DND-41 (cell line): ENCODE measurements at places on chromosomes 12 and 14.
A peak's percentile ranks its signal among the peaks of the same experiment; 100 is the strongest.

DNA sequence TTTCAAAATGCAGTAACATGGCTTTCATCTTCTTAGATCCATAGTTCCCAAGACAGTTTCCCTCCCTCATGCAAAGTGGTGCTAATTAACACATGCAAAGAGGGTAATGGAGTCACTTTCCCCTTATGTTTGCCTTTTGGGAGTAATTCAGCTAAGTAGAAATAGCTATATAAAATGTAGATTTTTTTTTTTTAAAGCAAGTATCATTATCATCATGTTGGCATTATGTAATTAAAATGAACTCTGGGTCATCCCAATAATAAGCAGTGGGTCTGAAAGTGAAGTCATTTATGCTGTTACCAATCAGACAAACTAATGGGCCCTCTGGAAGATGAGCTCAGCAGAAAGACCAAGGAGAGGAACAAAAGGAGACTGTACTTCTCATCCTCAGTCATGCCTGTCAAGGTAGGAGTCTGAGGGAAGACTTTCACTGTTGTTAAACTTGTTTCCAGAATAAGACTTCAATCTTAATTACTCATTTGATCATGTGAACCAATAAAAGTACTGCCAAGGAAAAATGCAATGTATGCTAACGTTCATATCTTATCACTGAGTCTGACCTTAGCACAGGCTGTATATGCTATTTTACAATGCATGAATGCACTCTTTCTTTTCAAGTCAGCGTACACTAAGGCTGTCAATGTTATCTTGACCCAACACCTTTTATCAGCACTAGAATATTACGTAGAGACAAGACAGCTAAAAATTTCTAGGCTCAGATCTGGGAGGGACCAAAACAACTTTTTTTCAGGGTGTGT is 26.8 kb downstream of the AREL1 start:
- peaks cover 16% of the 10 kb centered on the region for H3K4me1 ChIP-seq
- H3K4me3 ChIP-seq = no peak overlapping the region
- no peak for DNase-seq
- peaks cover 83% of the 10 kb centered on the region for H3K36me3 ChIP-seq

GRCh38 chr12:3871356-3871755 is 1.8 kb downstream of the PARP11 start:
- peaks cover 47% of the 10 kb centered on the region for H3K4me1 ChIP-seq
- DNase-seq = no peak
- H3K27ac ChIP-seq = peak overlapping the region; percentile 0; the same call in 1 of the 2 replicates

DNA sequence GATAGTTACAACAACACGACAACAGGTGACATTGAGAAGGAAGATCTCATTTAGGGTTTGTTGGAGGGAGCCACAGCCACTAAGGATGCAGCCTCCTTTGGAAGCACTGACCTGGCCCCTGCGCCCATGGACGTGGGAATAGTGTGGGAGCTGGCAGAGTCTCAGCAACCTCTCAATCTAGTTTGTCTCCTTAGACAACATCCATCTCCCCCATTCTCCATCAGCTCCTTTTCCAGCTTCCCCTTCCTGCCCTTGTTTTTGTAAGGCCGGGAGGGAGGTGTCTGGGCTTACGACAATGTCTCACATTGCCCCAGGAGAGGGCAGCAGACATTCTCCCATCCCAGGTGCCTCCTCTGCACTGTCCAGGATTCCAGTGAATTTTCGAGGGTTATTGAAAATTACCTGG is 170.2 kb upstream of the PZP start:
- no peak overlapping the region for H3K27ac ChIP-seq
- DNase-seq = no peak
- H3K36me3 ChIP-seq = no peaks in the 10 kb centered on the region

GRCh38 chr12:22034709-22035506 is 11.1 kb upstream of the CMAS start:
- no peak overlapping the region for H3K27ac ChIP-seq
- H3K27me3 ChIP-seq = peaks cover 7% of the 10 kb centered on the region
- DNase-seq = no peak
- H3K4me1 ChIP-seq = no peaks in the 10 kb centered on the region
- H3K36me3 ChIP-seq = no peaks in the 10 kb centered on the region

- peaks cover 4% of the 10 kb centered on the region for H3K4me1 ChIP-seq
- no peaks in the 10 kb centered on the region for H3K36me3 ChIP-seq
- no peak overlapping the region for H3K27ac ChIP-seq
- H3K4me3 ChIP-seq = no peak overlapping the region
- no peak for DNase-seq
- H3K27me3 ChIP-seq = no peaks in the 10 kb centered on the region
Observed at GRCh38 chr14:75068294-75069120, 934 bp upstream of the ZC2HC1C start.

DNA sequence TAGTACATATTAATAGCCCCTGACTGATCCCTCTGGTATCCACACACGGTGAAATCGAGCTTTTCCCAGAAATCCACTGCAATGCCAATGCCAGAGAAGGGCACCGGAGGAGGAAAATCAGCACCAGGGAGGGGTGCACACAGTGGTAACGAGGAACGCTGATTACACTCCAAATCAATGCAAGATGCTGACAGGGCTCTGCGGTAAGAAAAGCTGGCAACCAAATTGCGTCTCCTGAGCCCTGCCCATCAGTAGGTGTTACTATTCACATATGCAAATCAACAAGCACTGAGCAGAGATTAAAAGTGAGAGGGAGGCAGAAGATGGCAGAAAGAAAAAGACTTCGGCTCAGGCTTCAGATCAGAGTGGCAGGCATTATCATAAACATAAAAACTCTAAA is 159.1 kb downstream of the RPS29 start:
- H3K4me3 ChIP-seq = no peak overlapping the region
- H3K36me3 ChIP-seq = no peaks in the 10 kb centered on the region
- H3K27ac ChIP-seq = no peak overlapping the region
- no peaks in the 10 kb centered on the region for H3K4me1 ChIP-seq

GRCh38 chr14:50647753-50648152 is 20.4 kb downstream of the SAV1 start:
- DNase-seq = no peak
- H3K36me3 ChIP-seq = no peaks in the 10 kb centered on the region; the same call in 1 of the 2 replicates
- H3K27me3 ChIP-seq = no peaks in the 10 kb centered on the region
- H3K27ac ChIP-seq = no peak overlapping the region
- H3K4me1 ChIP-seq = no peaks in the 10 kb centered on the region
- no peak overlapping the region for H3K4me3 ChIP-seq

DNA sequence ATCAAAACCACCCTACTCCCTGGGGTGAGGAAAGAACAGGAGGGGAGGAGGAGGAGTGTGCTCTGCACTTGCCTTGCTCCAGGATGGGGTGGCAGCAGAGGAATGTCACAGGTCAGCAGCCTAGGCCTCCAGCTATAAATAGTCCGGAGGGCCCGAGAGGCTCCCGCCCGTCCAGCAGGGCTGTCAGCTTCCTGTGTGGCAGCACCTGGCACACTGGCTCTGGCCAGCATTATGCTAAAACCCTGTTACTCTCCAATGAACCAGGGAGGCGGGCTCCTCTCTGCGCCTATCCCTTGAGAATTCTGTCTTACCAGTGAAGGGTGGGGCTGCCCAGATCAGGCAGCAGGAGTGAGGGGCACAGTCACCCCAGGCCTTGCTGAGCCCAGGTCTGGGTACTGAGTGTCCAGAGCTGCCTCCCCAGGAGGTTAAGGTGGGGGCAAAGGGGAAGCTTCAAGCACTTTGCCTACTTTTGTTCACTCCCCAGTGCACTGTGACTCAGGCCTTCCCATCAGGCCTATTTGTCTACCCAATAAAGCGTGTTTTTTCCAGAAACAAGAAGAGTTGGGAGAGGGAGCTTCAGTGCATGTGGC is 1.2 kb upstream of the COX14 start:
- H3K4me1 ChIP-seq = peaks cover 33% of the 10 kb centered on the region
- no peak for DNase-seq
- H3K27ac ChIP-seq = no peak overlapping the region
- peaks cover 8% of the 10 kb centered on the region for H3K36me3 ChIP-seq

DNA sequence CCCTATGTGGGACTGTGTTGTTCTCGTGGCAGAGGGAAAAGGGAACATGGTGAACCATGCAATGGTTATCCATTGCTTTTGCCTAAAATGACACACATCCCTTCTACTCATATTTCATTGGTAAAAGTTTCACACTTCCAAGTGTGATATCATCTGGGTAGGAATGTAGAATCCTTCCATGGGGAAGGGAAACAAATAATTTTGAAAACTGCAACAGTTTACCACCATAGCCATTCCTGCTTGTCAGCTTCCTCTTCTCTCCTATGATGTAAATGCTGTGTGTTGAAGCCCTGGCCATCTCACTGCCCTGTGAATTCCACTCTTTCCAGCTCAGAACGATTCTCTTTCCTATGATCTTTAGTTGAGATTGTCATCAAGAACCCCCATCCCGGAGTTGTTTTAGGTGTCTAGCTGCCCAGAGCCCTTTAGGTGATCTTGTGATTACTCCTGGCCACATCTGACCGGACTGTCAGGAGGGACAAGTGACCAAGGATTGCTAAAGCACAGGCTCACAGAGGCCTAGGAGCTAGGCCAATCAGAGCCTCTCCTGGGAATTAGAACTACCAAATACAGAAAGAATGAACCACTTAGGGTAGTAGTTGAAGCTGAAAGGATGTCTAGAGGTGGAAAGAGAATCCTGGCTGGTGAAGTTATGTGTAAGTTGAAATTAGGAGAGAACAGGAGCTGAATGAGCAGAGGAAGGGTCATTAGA is 84.6 kb downstream of the VCPKMT start:
- H3K4me1 ChIP-seq = no peaks in the 10 kb centered on the region
- H3K4me3 ChIP-seq = no peak overlapping the region

DNA sequence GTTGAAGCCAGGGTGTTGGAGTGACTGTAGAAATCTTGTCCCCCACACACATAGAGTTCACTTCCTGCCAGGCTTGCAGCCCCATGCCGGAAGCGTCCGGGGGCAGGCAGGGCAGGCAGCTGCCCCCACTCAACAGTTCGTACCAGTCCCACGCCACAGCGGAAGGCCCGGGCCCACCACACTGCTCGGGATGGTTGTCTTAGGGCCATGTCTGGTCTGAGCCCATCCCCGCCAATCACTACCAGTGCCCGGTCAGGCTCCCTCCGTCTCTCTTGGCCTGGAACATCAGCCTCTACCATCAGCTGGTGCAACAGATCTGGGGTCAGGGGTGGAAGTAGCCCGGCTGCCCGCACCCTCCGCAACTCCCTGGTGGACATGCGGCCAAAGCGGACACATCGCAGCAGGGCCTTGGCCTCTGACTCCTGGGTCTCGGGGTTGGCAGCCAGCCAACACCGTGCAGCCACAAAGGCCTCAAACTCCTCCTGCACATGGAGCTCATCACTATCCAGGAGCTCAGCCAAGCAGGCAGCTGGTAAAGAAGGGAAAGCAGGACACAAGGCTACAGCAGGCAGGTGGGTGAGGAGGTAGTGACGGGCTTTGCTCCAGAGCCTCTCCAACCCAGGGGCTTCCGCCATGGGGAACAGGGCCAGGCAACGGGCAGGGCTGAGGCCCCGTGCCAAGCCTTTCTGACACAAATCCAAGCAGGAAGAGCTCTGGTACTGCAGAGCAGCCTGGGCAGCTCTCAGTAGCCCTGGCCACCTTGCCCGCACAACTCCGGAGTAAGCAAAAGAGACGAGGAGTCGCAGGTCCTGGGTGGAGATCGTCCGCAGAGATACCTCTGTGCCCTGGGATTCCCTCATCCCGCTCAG is 5.9 kb downstream of the KLHL33 start:
- no peaks in the 10 kb centered on the region for H3K27me3 ChIP-seq
- no peaks in the 10 kb centered on the region for H3K36me3 ChIP-seq
- DNase-seq = no peak
- no peak overlapping the region for H3K27ac ChIP-seq
- no peak overlapping the region for H3K4me3 ChIP-seq

DNA sequence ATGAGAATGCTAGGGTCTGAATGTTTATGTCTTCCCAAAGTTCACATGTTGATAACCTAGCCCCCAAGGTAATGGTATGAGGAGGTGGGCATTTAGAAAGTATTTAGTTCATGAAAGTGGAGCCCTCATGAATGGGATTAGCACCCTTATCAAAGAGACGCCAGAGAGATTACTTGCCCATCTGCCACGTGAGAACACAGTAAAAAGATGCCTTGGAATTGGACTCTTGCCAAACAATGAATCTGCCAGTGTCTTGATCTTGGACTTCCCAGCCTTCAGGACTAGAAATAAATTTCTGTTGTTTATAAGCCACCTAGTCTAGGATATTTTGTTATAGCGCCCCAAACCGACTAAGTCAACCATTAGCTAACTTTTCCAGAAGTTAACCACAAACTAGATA is 92.0 kb upstream of the SLC38A4 start:
- H3K4me1 ChIP-seq = no peaks in the 10 kb centered on the region
- DNase-seq = no peak
- no peaks in the 10 kb centered on the region for H3K36me3 ChIP-seq
- no peaks in the 10 kb centered on the region for H3K27me3 ChIP-seq
- H3K27ac ChIP-seq = no peak overlapping the region

DNA sequence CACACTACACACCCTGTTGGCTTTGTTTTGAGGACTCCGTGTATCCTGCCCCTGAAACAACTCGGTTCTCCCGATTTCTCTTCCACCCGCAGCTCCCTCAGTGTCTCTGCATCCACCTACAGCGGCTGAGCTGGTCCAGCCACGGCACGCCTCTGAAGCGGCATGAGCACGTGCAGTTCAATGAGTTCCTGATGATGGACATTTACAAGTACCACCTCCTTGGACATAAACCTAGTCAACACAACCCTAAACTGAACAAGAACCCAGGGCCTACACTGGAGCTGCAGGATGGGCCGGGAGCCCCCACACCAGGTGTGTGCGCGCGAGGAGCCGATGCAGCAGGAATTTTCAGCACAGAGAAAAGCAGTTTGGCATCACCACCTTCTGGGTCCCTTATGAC is 10.5 kb downstream of the ALKBH2 start:
- H3K27ac ChIP-seq = no peak overlapping the region
- no peak overlapping the region for H3K4me3 ChIP-seq
- no peaks in the 10 kb centered on the region for H3K4me1 ChIP-seq
- no peak for DNase-seq

DNA sequence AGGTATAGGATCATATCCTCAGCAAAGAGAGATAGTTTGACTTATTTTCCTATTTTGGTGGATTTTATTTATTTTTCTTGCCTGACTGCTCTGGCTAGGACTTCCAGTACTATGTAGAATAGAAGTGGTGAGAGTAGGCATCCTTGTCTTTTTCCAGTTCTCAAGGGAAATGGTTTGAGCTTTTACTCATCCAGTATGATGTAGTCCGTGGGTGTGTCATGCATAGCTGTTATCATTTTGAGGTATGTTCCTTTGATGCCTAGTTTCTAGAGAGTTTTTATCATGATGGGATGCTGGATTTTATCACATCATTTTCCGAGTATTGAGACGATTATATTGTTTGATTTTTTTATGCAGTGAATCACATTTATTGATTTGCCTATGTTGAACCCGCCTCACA is 97.2 kb downstream of the MGAT4C start:
- no peaks in the 10 kb centered on the region for H3K4me1 ChIP-seq
- DNase-seq = no peak
- no peaks in the 10 kb centered on the region for H3K27me3 ChIP-seq
- H3K4me3 ChIP-seq = no peak overlapping the region
- no peaks in the 10 kb centered on the region for H3K36me3 ChIP-seq
- no peak overlapping the region for H3K27ac ChIP-seq

- peaks cover 90% of the 10 kb centered on the region for H3K36me3 ChIP-seq
- DNase-seq = no peak
- H3K27me3 ChIP-seq = no peaks in the 10 kb centered on the region
Observed at GRCh38 chr12:104130760-104131159, 7.2 kb downstream of the NFYB start.

- H3K27ac ChIP-seq = no peak overlapping the region
- H3K36me3 ChIP-seq = no peaks in the 10 kb centered on the region
- H3K27me3 ChIP-seq = no peaks in the 10 kb centered on the region
- no peak overlapping the region for H3K4me3 ChIP-seq
- H3K4me1 ChIP-seq = no peaks in the 10 kb centered on the region
- DNase-seq = no peak
Observed at GRCh38 chr12:23884909-23885308, 64.6 kb downstream of the SOX5 start.
